ENCODE measurements at places on chromosomes 3 and 15.

DNA sequence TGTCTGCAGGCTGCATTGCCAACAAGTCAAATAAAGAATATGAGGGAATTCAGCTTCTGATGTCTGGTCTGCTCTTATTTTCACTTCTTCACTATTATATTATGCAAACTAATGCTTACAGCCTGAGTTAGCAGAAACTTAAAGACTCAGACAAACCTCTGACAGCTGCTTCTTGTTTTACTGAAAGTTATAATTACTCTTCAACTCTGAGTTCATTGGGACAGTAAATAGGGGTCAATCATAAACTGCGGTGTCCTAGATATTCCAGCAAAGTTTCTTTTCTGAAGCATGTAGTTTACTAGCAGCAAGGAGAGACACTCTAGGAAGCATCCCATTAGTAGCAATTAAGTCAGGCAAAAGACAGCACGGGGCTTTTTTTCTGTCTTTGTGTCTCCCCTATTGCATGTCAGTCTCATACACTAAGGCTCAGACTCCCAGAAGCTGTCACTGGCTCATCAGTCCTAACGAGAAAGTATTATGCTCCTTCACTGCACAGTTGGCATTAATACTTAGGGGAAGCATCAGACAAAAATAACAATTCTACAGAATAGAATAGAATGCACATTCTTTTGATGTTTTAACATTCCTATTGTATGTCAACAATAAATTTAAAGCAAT is 1060.8 kb downstream of the ROBO1 start:
- DNase-seq: no peak

GRCh38 chr3:114452937-114453336 is 159.1 kb downstream of the TIGIT start:
- no peak for DNase-seq

- no peak for DNase-seq
These were observed 533 bp upstream of the SMAD3 start for GRCh38 chr15:67064607-67065530.

GRCh38 chr3:9230596-9230995 is 18.9 kb downstream of the SRGAP3 start:
- no peak for DNase-seq

DNA sequence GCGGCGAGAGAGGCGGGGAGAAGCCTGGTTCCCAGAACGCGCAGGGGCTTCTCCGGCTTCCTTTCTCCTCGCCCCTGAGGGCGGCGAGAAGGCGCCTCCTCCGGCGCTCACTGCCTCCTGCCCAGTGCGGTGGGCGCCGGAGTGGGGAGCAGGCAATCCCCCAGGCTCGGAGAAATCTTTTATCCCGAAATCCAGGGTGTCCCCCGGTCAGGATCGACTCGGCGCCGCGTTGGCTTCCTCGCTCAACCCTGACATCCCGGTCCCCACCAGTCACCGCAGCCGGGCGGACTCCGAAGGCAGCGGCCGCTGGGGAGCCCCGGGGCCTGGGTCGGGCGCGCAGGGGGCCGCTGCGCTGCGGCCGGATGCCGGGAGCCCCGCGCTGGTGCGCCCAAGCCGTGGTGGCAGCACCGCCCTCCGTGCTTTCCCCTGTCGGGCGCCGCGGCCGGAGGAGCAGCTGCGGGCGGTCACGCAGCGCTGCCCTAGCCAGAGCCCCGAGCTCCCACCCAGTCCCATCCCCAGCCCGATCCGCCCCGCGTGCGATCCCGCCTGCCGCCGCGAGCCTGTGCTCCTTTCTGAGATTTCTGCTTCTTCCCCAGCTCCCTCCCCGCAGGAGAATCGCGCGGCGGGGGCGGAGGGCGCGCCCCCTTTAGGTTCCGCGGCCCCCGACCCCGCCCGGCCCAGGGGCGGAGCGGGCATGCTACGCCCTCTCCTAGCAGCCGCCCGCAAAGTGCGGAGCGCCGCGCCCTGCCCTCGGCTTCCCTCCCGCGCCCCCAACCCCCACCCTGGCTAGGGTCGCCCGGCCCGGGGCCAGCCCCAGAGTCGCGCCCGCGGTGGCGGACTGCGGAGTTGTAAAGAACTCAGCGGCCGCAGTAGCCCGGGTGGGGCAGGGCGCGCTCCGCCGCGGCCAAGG is 683 bp upstream of the CACNA2D3 start:
- no peak for DNase-seq

GRCh38 chr3:141996437-141996836 is 120.0 kb downstream of the ATP1B3 start:
- DNase-seq: no peak

Data from hematopoietic multipotent progenitor cell treated with erythropoietin and hydrocortisone succinate and interleukin-3 and kit ligand, for 17 days (in vitro differentiated cells).